Amniotic stem cell (primary cell): ENCODE measurements at places on chromosomes 4 and X.

DNA sequence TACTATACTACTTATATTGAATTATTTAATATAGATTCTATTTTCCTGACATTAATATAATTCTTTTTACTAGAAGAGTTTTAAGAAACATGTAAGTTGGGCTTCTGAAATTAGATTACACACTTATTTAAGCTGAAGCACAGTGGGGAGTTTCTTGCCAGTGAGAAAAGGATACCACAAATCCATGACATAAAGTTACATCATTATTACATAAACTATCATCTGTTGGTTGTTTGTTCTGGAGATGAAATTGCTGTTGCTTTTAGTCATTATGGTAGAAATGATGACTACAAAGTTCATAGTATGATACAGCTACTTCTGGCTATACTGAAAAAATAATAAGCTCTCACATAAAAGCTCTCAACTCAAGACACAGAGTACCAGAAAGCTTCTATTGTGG is 880.4 kb downstream of the PCDH18 start:
- no peak for DNase-seq

DNA sequence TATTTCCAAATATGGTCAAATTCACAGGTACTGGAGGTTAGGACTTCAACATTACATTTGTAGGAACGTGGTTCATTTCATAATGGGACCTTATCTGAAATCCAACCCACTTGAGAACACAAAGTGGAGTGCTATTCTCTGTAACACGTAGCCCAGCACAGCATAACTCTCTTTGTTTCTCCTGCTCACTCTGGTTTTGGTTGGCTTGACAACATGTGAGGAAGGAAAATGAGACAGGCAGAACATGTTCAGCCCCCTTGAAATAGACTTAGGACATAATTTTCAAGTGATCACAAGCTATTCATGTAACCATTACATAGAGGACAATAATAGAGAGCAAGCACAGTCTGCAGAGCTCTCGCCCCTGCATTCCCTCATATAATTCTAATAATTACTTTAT is 115.1 kb upstream of the SMIM10 start:
- no peak for DNase-seq

DNA sequence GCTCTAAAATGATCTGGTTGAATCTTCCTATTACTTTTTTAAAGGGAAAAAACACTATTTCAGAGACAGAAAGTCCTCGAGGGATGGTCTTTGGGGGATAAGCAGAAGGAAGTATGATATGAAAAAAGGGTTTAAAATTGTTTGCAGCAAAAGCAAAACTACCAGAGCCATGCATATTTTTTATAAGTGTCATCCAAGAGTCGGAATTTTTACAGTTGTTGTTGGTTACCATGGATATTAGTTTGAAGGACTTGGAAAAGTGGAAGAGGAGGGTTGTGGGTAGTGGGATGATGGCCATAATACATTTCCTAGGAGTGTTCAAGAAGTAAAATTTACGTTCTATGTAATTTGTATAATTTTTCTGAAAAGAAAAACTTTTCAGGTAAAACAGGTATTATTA is 134.4 kb downstream of the PCDH7 start:
- no peak for DNase-seq

- DNase-seq: no peak
Measured at GRCh38 chr4:101183221-101183620, 164.1 kb downstream of the PPP3CA start.
